BJ (cell line): ENCODE measurements at places on chromosomes 4 and X.

- DNase-seq: no peak
Observed at GRCh38 chr4:180557348-180557747, 1685.9 kb upstream of the TENM3 start.

DNA sequence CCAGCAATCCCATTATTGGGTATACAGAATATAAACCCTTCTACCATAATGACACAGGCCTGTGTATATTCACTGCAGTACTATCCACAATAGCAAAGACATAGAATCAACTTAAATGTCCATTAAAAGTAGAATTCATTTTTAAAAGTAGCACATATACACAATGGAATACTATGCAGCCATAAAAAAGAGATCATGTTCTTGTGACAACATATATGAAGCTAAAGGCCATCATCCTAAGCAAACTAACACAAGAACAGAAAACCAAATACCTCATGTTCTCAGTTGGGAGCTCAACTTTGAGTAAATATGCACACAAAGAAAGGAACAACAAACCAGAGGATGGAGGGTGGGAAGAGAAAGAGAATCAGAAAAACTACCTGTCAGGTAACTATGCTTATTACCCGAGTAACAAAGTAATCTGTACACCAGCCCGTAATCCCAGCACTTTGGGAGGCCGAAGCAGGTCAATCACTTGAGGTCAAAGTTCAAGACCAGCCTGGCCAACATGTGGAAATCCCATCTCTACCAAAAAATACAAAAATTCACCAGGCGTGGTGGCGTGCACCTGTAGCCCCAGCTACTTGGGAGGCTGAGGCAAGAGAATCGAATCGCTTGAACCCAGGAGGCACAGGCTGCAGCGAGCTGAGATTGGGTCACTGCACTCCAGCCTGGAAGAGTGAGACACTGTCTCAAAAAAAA lies 22.8 kb downstream of the DHX15 start:
- no peak for DNase-seq

GRCh38 chr4:117489107-117489506 lies 403.7 kb upstream of the TRAM1L1 start:
- no peak for DNase-seq

GRCh38 chr4:74997948-74998729 lies 65.2 kb downstream of the PARM1 start:
- no peak for DNase-seq

GRCh38 chr4:142600952-142601351 lies 245.1 kb downstream of the INPP4B start:
- DNase-seq: no peak

- peak; percentile 61 for DNase-seq
Observed at GRCh38 chrX:136768469-136769084, 12.2 kb downstream of the ARHGEF6 start.

DNA sequence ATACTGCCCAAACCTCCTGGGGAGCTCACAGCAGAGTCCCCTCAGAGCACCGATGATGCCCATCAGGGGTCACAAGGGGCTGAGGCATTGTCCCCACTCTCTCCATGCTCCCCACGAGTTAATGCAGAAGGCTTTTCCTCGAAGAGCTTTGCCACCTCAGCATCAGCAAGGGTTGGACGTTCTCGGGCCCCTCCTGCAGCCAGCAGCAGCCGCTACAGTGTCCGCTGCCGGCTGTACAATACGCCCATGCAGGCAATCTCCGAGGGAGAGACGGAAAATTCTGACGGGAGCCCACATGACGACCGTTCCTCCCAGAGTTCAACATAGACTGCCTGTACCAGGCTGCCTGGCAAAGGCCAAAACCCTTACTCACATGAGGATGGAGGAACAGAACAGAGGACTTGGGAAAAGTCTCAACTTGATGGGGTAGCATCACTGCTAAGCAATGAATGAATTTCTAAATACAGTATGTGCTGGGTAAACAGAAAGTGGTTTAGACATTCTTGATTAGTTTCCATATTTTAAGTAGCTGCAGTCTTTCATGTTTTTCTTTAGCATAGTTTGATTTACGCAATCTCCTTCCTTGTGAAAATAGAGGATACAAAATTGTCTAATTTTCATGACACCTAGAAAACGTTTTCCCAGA lies 5.0 kb upstream of the SCML1 start:
- no peak for DNase-seq

DNA sequence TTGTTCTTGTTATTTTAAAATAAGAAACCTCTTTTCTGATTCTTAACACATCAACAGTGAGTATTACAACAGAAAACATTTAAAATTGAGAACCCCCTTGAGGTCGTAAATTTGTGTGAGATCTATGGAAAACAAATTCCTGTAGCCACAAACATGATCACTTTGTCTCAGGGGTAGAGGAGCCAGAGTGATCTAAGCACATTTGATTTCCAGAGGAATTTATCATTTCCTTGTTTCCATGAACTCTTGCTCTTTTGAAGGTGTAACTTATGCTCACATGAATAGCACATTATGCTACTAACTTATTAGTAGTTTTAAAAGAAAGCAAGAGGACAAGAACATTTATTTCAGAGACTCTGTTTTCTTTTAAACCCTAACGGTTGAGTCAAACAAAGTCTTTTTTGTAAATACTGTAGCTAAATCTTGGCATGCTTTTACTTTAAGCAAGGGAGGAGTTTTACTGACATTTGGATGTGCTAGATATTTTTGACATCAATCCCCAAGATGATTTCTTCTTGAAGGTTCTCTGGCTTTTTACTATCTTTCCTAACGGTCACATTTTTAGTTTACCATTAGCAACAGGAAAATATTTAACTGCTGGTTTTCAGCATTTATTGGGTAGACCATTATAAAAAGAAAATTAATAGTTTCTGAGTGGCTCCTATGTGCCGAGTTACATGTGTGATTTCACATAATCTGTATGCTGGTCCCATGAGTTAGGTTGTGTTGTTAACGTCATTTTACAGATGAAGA lies 27.9 kb upstream of the ZCCHC12 start:
- no peak for DNase-seq

DNA sequence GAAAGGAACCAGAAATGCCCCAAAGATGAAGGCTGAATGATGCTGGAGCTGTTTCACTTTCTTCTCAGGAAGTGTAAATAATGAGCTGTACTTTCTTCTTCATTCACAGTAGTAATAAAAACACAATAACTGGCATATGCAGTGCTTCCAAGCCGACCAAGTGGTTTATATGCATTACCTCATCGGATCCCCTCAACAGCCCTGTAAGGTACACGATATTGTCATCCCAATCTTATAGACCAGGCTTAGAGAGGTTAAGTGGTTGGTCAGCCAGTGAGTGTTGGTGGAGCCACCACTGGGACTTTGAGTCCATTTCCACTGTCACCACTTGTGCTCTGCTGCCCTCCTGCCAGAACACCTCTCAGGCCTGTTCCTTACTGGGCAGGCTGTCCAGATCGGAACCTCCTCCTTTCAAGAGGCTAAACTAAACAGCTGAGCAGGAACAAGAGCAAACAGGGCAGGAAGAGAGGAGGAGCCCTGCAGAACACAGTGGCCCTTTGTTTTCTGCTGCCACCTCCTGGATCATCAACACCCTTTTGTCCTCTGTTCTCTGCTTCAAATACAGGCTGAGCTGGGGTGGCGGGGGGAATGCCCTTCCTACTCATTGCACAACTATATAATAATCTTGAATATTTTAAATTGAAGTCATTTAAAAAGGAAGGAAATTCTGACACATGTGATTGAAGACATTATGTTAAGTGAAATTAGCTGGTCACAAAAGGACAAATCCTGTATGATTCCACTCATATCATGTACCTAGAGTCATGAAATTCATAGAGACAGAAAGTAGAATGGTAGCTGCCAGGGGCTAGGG lies 112.5 kb upstream of the ATP6AP2 start:
- DNase-seq: no peak
